Activated gamma-delta T cell treated with Interleukin-2 at 50 U/mL for 16 hours (primary cell): ENCODE measurements at places on chromosomes 7 and 10.

DNA sequence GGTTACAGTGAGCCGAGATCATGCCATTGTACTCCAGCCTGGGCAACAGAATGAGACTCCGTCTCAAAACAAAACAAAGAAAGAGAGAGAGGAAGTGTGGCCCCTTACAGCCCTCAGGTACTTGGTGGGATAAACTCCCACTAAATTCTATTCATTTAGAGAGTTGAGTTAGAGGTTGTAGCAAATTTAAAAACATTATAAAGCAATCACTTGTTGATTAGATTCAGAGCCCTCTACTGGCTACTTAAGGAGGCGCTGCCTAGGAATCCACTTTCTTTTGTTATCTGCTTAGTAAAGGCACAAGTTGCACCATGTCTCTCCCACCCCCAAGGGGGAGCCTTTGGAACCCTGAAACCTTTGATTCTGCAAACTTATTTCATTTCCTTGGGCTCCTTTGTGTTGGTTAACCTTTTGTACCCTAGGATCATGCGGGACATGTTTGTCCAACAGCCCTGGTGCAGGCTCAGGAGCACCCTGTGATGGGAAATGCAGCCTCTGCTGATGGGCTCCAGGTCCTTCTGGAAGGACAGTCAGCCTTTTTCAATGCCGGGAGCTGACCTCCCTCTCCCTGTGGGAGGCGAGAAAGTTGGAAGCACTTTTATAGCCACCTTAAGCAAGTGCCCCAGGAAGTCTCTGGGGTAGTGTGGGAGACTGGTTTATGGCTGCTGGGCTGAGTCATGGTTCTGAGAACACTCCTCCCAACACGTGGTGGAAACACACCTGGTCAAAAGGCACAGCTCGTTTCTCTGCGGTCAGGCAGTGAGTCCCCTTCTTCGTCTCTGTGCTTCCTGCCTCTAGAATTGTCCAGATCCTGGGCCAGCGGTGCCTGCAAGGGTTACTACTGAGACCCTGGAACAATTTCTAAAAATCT is 2.3 kb downstream of the HKDC1 start:
- DNase-seq: peak; percentile 73

DNA sequence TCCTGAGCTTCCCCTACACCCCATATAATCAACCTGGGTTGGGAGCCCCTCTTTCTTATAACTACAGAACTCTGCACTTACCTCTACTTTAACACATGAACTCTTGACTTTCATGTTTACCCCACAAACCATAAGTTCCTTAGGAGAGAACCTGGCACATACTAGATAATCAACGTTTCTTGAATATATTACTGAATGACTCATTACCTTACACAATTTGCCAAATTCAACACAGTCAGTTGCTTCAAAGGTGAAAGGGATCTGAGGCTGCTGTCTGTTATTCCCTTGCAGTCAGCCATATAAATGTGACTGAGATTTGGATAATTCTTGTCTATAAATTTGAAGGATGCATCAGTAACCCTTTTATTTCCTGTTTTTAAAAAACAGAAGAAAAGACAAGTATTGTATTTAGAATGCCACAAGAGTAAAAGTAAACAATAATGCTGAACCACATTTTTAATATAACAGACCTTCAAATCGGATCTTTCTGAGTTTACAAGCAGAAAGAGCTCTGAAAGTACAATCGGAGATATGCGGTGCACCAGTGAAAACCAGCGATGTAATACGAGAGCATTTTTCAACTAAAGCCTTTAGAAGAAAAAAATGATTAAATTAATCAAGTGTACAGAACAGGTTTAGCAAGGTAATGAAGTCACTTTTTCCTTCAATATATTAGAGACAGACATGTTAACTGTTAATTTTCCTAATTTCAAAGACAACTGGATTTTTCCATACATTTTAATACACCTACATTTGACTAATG is 29.5 kb upstream of the LRRC17 start:
- no peak for DNase-seq

- no peak for DNase-seq
These were observed 134.7 kb downstream of the MGMT start for GRCh38 chr10:129601737-129602136.

- no peak for DNase-seq
These were observed 38.6 kb downstream of the NACAD start for GRCh38 chr7:45050198-45050597.

- no peak for DNase-seq
These were observed 23.5 kb upstream of the GPR26 start for GRCh38 chr10:123642697-123643096.
